ENCODE measurements at places on chromosomes 7 and 10.
A peak's percentile ranks its signal among the peaks of the same experiment; 100 is the strongest.

GRCh38 chr7:52362521-52362920 lies 672.9 kb upstream of the POM121L12 start:
- no peak for DNase-seq

GRCh38 chr10:8444630-8445029 lies 390.1 kb downstream of the GATA3 start:
- DNase-seq, result no peak

DNA sequence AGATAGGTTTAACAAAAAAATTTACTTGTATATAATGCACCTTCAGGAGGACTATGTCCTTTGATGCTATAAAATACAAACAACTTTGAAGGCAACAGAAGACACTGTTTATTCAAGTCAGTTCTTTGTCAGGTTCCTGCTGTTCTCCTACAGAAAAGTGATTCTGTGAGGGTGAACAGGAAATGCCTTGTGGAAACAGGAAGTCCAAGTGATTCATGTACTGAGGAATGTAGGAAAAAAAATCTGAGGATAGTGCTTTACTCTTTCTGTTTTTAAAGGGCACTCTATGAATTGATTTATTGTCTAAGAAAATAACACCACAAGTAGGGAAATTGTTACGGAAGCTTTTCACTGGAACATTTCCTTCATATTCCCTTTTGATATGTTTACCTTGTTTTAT lies 171.9 kb downstream of the HDAC9 start:
- DNase-seq, result peak; percentile 32

DNA sequence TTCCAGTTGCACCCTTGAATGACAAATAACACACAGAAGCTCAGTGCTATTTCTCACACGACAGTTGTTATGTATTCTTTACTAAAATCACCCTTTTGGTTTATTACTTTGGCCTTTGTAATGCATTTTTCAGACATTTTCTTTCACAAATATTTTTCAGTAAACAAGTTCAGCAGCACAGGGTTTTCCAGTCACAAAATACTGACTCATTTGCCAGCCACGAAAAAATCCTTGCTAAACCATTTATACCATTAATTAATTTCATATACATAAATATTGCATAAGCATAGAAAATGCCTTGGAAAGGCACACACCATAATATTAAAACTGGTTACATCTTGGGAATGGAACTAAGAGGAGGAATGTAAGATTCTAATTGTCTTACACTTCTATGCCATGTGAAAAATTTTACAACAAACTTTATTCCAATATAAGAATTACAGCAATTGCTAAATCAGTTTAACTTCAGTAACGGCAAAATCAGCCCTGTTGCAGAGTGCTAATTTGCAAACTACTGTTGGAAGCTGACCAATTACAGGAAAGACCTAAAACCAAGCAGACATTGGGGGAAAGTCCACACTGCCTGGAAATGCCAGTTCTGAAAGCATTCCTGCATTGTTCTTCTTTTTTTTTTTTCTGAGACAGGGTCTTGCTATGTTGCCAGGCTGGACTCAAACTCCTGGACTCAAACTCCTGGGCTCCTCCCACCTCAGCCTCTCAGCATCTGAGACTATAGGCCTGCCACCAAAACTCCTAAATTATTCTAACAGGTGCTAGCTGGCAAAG lies 31.6 kb upstream of the PBLD start:
- DNase-seq, result peak; percentile 69

DNA sequence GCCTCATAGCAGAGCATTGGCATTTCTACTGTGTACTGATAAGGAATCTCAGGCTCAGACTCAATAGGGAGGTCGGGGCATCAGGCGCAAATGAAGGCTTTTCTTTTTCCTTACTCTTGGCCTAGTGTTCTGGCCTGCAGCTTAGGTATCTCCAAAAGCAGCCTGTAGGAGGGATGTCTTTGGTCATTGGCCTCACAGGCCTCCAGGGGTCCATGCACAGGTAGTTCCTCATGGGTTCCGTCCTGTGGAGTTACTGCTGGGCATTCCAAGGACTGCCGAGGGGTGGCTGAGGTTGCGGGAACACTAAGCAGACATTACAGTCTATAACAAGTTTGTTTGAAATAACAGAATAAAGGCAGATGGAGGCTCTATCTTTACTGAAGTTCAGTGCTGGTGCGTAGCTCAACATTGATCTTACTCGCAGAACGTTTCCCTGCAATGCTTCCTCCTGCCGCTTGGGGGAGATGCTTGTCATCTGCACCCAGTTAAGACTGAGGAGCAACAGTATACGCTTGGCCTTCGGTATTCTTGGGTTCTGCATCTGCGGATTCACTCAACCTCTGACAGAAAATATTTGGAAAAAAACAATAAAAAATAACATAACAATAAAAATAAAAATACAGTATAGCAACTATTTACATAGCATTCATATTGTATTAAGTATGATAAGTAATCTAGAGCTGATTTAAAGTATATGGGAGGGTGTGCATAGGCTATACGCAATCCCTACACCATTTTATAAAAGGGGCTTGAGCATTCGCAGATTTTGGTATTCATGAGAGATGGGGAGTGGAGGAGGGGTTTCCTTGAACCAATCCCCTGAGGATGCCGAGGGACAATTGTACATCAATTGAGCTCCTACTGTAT lies 58.9 kb downstream of the SH2D4B start:
- DNase-seq, result no peak

- DNase-seq, result peak; percentile 8
Observed at GRCh38 chr10:26407406-26407969, 30.7 kb upstream of the APBB1IP start.

DNA sequence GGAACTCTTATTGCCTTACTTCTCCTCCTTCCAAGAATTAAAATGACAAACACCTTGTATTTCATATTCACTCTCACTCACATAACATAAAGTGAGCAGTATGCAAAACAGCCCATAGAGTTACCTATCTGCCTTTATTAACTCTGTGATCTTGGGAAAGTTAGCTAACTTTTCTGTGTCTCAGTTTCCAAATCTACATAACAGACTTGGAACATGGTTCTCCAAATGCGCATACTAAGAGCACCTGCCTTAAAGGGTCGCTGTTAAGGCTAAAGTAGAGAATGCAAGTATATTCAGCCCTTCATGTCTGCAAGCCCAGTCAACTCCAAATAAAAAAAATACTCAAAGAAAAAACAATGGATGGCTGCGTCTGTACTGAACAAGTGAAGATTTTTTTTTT lies 121.8 kb upstream of the C1QL3 start:
- no peak for DNase-seq

GRCh38 chr7:5494320-5494682 lies 70.7 kb upstream of the TNRC18 start:
- no peak for DNase-seq

DNA sequence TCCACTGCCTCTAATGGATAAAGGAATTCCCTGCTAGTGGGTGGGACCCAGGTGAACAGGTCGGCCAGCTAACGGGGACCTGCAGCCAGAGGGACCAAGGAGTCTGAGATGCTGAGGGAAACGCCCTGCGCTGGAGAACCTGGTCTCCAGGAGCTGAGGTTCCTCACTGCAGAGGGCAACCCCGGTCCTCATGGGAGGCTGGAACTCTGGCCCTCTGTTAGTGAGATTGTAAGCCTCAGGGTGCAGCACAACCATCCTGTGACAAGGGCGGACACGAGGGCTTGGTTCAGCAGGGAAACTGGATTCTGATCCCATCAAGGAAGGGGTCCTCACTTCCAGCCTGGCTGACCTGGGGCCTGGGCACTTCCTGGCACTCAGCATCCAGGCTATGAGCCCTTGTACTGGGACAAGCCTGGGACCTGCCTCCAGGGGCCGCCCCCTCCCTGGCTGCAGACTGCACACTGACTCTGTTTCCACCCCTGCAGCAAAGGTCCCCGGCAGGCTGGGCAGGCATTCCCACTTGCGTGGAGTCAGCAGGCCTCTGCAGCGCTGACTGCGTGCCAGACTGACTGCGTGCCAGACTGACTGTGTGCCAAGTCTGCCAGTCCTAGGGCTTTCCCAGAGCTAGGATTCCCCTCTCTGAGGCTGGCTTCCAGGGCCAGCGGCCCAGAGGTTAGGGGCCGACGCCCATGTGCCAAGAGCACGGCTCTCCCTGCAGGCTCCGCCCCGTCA lies 143.2 kb downstream of the MAPK8 start:
- no peak for DNase-seq
